ENCODE measurements at places on chromosomes 2 and 18.

DNA sequence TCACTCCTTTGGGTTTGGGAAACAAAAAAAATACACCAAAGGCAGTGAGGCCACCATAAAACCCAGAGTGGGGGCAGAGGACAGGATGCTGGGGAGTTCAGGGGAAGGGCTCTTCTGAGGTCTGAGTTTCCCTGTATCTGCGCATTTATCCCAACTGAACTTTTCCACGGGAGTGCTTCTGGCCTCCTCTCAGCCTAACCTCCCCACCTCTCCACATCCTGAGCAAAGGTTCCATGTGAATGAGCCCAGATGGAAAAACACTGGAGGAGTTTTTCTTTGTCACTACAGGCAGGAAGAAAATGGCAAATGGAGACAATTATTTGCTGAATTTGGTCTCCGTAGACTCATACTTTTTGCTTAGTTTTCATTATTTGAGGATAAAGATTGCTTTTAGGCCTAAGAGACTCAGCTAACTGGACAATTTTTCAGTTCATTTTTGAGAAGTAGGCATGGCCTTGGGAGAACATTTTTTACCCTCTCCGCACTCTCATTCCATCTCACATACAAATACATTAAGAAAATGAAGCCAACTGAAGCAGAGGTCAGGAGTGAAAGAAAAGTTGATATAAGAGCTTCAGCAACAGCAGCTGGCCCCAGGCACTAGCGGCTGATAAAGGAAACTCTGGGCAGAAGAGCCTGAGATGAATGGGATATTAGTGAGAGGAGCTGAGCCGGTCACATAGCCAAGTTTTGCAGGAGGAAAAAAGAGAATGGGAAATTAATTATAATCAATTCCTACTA lies 82.6 kb upstream of the CYP1B1 start:
- no peak for DNase-seq

GRCh38 chr2:48756289-48756688 lies 765 bp upstream of the LHCGR start:
- no peak for DNase-seq

- no peak for DNase-seq
Measured at GRCh38 chr18:39489431-39489830, 1923.8 kb upstream of the CELF4 start.

- no peak for DNase-seq
Measured at GRCh38 chr2:217075268-217076057, 215.6 kb upstream of the TNP1 start.

GRCh38 chr2:28952836-28953211 lies 28.3 kb upstream of the TOGARAM2 start:
- no peak for DNase-seq

- no peak for DNase-seq
Measured at GRCh38 chr18:41579185-41579584, 375.8 kb upstream of the PIK3C3 start.

DNA sequence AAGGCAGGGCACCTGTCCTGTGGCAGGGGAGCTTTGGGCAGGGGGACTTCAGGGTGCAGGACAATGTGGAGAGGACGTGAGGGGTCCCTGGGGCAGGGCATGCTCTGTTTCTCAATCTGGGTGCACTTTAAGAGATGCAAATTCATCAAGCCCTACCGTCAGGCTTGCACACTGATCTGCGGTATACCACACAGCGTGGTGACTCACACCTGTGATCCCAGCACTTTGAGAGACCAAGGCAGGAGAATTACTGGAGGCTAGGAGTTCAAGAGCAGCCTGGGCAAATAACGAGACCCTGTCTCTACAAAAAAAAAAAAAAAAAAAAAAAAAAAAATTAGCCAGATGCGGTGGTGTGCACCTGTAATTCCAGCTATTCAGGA lies 10.2 kb upstream of the GPC1 start:
- DNase-seq = no peak

DNA sequence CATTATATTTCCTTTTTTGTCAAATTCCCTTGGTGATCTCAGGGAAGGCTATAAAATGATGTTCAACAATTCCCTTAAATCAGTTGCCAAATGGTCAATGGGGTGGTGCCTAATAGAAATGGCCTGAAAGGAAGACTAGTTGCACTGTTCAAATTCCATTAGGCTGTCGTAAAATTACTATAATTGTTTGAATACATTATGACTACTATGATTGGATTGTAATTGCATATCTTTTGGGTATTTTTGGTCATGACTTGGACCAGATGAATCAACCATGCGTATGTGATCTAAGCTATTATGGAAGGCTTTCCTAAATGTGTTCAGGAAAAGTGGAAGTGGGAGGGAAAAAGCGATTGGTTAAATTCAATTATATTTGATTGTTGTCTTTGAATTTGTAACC lies 41.3 kb upstream of the KCNE4 start:
- no peak for DNase-seq

- no peak for DNase-seq
Measured at GRCh38 chr2:217451666-217452065, 551.1 kb downstream of the TNS1 start.

- peak; percentile 78 for DNase-seq
Measured at GRCh38 chr2:144479659-144480058, 40.3 kb downstream of the ZEB2 start.

- no peak for DNase-seq
Measured at GRCh38 chr18:62521593-62521992, 1.2 kb upstream of the ZCCHC2 start.

DNA sequence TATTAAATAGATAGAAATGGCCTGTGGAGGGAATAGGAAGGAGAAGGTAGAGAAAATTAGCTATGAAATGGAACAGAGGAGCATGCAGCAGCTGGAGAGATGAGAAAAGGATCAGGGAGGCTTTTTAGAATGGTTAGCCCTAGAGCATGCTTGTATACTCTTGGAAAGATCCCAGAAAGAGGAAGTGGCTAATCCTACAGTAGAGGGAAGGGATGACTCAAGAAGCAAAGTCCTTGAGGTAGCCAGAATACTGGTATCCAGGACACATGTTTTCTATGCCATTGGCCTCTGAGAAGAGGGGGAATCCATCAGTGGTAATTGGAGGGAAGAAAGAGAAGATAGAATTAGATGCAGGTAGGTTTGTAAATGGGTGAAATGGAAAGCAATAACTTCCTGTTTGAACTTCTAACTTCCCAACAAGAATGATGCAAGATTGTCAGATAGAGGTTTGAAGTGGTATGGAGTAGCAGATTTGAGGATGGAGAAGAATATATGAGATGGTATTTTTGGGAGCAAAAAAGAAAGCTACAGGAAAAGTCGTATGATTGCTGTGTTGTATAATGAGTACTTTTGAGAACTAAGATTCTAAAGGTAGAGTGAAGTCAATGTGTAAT lies 17.1 kb upstream of the OSBPL6 start:
- DNase-seq = no peak

- DNase-seq = no peak
Measured at GRCh38 chr2:233084488-233084887, 24.3 kb downstream of the INPP5D start.

DNA sequence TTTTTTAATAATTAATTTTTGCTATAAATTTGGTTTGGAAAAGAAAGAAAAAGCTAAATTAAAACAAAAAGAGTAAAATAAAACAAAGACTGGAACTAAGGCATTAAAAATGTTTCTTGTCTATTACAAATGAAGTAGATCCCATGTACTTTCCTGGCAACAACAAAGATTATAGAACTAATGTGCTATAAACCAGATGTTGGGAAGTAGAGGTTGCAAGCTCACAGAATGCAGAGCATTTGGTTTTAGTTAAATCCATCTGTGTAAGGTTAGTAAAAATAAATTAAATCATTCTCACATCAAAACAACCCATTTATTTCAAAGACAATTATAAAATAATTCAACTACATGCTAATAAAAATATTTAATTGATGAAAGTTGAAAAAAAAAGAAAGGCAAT lies 157.2 kb upstream of the ZC3H15 start:
- no peak for DNase-seq

DNA sequence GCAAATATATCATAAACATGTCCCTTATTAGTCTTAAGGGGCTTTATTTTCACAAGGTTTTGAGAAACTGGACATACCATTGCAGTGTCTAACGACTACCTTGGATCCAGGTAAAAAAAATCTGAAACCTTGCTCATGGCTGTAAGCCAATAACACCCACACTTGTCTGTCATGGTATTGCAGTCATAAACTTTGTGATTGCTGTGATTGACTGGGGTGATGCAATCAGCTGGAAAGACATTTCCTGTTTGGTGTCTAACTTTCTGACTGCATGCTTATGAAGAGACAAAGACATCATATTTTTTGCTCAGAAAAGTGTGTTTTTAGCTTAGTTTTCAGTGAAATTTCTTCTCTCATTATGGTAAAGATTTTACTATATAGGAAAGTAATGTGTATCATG lies 635.0 kb downstream of the TSN start:
- no peak for DNase-seq

- DNase-seq = no peak
Measured at GRCh38 chr2:123528996-123529707, 495.9 kb upstream of the CNTNAP5 start.

DNA sequence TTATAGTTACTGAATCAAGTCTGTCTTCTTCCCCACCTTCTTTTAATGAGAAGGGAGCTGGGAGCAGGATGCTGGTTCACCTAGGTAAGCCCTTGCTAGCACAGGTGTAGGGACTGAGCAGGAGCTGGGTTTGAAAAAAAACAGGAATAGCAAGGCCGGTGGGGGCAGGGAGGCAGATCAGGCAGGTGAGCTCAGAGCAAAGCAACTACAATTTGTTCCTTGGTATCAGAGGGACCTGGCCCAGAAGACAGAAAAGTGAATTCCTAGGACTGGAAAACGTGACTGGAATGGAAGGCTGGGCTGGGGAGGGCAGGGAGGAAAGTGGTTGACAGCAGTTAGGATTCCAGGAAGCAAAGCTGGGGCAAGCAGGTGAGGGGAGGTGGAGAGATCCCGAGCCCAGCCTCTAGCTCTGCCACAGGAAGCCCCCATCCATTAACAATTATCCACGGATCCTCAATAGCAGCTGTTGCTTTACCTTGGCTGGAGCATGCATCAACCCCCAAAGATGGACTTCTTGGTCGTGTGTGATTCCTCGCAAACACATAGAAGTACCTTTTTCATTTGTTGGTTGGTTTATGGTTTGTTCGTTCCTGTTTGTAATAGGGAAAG lies 118.4 kb downstream of the LNPK start:
- no peak for DNase-seq

- peak; percentile 87 for DNase-seq
Measured at GRCh38 chr2:66432801-66433694, 1.9 kb upstream of the MEIS1 start.

GRCh38 chr2:198498516-198498915 lies 694.1 kb downstream of the PLCL1 start:
- DNase-seq = no peak

DNA sequence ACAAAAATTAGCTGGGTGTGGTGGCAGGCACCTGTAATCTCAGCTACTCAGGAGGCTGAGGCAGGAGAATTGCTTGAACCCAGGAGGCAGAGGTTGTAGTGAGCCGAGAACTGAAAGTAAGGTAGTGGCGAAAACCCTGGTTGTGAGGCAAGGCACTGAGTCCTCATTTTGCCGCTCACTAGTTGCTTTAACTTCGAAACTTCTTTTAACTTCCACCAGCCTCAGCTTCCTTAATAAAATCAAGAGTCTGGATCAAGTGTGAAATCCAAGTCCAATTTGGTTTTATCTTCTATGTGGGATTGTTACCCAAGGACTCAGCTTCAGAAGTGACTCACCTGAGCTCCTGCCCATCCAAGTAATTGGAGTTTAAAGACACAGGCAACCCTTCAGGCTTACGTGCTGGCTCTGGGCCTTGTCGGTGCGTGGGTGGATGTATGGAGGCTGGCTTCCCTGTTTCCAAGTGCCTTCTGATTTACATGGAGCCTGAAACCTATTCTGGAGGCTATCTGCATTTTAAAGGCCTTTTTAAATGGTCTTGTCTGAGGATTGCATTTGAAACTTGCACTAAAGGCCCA lies 374.2 kb upstream of the ID2 start:
- no peak for DNase-seq

DNA sequence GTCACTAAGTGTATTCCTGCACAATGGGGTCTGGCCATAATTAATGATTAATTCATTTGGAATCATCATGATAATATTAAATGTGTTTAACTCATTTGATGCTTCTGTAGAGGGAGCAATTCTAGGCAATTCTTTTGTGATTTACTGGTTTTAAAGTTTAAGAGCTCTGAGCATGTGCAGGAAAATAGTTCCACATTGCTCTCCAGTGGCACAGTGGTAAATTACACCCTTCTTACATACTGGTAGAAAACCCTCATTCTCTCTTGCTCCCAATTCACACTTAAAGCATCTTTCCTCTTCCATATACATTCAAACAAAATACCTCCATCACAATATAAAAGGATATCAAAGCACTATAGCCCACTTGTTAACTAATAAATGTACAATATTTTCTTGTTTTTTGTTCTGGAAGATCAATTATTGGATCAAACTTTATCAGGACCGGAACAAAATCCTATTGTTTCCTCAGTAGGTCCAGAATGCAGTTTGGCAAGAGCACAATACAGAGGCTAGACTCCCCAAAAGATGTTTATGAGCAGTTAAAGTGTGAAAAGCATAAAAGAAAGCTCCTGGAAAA lies 844.3 kb downstream of the MBD2 start:
- DNase-seq = peak; percentile 2

GRCh38 chr2:69815717-69816116 lies 13.7 kb upstream of the GMCL1 start:
- DNase-seq = no peak

DNA sequence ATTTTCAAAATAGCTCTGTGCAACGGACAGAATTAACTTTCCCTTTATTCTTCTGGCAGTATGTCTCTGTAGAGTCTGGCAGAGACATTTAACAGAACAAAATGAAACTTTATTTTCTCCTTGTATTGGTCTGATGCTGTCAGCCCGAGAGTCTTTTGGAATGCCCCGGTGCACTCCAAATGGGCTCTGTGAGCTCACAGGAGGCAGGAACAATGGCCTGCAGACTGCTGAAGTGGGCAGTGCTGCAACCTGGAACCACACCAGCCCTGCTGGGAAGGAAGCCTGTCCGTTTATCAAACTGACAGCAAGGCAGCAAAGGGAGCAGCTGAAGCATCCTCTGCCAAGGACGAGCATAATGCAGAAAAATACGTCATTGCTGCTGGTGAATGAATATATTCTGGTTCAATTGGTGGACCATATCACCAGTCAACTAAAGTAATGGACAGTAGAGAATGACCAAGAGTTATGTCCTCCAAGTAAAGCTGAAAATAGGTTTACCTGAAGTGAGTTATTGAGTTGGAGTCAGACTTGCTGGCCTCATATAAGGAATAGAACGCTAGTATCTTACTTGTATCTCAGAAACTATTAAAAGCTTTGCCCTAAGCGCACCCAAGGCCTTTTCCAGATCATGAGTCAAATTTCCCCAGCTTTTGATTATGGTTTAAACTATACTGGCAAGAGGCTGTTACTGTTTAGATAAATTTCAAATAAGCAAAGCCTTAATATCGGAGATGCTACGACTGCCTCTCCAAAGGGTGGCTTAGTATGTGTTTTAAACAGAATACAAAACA lies 207.6 kb upstream of the TANK start:
- DNase-seq = no peak

GRCh38 chr2:96558485-96558884 lies 21.9 kb downstream of the ARID5A start:
- no peak for DNase-seq

DNA sequence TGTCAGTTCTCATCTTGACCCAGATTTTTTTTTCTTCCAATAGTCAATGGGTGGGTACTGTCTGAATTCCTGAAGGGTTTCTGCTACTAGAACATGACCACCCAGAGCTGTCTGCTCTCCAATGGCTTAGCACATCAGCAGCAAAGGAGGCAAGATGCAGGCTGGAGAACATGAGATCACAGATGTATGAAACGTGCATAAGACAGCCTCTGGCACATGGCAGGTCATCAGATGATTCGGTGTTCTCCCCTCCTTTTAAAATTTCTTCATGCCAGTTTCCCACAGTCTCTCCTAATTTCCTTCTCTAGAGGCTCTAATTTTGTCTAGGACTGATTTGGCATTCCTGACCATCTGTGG lies 359.3 kb upstream of the TNP1 start:
- DNase-seq = no peak

Measured in NCI-H526 treated with DMSO at 0.1 percent for 48 hours (cell line).